ENCODE measurements at places on chromosomes 3 and 15.

DNA sequence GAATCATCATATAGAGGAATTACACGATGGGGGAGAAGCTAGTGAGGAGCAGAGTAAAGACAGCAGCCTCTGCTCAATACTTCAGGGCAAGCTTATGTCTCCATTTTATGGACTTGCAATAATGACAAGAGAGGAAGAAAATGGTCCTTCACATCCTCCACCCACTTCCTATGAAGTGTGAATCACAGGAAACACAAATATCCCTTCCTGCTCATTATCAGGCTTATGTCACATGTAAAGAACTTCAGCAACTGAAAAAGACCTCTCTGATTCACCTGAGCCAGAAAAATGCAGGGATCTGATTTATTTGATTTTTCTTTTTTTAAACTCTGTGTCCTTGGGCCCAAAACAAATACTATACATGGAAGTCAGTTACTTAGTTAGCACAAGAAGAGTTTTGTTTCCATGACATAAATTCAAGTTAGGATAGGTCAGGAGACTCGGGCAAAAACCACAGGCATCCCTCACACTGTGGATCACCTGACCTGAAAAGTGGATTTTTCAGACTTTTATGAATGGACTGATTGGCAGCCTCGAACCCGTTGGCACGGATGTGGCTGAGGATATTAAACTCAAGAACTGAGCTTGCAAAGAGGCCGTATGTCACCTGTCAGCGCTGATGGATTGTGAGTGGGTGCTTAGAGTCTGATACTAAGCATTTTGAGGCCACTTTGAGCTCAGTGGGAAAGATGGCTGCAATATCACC, 620.8 kb upstream of the MDFIC2 start:
- DNase-seq: no peak

GRCh38 chr15:67941648-67942310, 101.9 kb upstream of the RNU6-1 start:
- DNase-seq: no peak

- no peak for DNase-seq
Observed at GRCh38 chr15:69600556-69601085, 148.0 kb downstream of the RPLP1 start.

- DNase-seq: no peak
Observed at GRCh38 chr3:105564546-105565288, 198.0 kb downstream of the ALCAM start.

GRCh38 chr15:82642656-82643055, 4.5 kb downstream of the CPEB1 start:
- no peak for DNase-seq

DNA sequence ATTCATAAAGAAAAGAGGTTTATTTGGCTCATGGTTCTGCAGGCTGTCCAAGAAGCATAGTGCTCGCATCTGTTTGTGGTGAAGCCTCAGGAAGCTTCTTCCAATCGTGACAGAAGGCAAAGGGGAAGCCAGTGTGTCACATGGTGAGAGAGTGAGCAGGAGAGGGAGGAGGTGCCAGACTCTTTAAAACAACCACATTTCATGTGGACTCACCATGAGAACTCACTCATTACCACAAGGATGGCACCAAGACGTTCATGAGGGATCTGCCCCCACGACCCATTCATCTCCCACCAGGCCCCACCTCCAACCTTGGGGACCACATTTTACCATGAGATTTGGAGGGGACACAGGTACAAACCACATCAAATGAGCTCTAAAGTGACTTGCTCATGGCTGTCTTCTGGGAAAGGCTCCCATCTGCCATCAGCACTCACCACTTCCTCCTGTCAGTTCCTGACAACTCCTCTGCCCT, 327.3 kb upstream of the TLE3 start:
- no peak for DNase-seq

GRCh38 chr3:69058947-69059224, 6.8 kb upstream of the TMF1 start:
- DNase-seq: no peak

GRCh38 chr15:70343961-70344621, 246.4 kb upstream of the TLE3 start:
- no peak for DNase-seq

DNA sequence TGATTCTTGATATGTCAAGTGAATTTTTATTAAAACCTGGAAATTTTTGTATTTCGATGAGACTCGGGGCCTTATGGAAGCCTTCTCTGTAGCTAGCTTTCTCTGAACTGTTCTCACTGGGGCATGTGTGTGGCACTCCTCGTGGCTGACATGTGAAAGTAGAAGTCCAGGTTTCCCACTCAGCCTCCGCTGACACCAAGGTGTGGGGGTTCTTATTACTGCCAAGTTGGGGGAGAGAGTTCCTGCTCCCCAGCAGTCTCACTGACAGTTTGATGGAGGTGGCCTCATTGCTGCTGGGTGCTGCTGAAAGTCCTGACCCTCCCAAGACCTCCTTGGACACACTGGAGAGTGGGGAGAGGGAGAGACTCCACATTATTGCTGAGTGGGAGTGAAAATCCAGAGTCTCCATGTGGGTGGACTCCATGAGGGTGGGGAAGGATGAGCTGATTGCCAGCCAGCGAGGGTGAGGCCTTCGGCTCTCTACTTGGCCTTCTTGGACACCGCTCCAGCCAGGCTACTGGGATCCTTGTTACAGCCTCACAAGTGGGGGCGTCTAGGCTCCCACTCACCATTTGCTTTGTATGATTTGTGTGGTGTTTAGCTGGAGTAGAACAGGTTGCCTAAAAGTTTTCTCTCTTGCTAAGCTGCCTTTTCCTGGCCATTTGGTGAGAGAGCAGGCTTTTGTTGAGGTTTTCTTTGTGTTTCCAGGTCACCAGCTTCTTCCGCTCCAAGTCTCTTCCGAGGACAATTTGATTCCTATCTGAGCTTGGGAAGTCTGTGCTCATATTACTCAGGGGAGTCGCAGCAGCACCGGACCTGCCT, 64.1 kb downstream of the LSM3 start:
- DNase-seq: no peak

GRCh38 chr3:16146015-16146730, 28.3 kb upstream of the GALNT15 start:
- no peak for DNase-seq

DNA sequence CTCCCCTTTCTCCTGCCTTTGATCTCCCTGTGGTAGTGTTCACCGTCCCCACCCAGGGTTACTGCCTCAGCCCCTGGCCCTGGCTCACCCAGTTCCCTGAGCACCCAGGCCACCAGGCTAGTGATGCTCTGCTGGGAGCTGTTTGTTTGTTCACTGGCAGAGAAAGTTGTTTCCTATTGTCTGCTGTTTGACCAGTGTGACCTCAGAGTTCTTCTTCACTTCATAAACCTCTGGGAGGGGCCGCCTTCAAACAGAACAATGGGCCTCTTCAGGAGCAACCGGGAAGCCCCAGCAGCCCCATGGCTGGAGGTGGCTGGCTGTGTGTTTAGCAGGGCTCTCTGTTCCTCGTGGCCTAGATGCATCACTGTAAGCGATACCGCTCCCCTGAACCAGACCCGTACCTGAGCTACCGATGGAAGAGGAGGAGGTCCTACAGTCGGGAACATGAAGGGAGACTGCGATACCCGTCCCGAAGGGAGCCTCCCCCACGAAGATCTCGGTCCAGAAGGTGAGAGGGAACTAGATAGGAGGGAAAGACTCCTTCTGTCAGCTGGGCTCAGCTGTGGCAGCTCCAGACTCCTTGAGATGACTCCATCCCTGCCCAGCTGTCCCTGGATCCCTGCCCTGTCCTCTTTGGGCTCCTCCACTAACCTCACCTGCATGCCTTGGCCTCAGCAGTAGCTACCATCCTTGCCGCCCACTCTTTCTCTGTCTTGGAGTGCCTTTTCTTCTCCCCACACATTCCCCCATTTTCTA, 3.4 kb downstream of the CLK3 start:
- DNase-seq: peak; percentile 17

- DNase-seq: no peak
Observed at GRCh38 chr3:40623567-40623966, 98.8 kb downstream of the ZNF621 start.

- no peak for DNase-seq
Observed at GRCh38 chr3:172640751-172641150, 70.1 kb downstream of the NCEH1 start.

DNA sequence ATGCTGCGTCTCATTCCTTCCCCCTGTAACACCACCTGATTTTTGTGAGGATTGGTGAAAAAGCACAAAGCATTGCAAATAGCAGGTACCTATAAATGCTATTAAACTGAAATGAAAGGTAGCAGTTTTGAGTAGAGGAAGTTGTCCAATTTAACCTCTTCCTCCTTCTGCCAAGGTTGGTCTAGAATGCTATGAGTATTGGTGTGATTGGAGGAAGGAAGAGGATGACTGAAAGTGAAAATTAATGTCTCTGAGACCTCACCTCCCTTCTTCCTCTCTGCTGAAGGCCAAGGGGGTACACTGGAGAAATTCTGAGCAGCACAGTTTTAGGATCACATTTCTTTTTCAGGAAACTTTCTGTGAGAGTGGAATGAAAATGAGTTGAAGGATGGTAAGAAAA, 94.4 kb downstream of the DTWD1 start:
- DNase-seq: no peak

GRCh38 chr15:97009031-97009431, 678.5 kb downstream of the NR2F2 start:
- DNase-seq: no peak

DNA sequence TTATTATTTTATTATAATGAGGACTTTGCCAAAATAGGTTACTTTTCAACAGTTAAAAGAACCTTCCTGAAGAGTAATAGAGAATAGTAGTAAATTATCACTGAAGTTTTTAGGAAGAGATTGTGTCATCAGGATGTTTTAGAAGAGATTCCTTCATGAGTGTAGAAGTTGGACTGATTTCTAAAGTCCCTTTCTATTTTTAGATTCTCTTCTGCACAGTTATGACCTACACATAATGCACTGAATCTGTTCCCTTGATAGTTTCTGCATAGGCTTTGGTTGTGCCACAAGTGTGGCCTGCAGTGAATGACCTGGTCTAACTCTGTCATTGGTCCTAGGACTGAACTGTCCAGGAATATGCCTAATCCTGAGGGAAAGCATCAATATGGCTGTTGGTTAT, 23.9 kb downstream of the SLC35A5 start:
- no peak for DNase-seq

DNA sequence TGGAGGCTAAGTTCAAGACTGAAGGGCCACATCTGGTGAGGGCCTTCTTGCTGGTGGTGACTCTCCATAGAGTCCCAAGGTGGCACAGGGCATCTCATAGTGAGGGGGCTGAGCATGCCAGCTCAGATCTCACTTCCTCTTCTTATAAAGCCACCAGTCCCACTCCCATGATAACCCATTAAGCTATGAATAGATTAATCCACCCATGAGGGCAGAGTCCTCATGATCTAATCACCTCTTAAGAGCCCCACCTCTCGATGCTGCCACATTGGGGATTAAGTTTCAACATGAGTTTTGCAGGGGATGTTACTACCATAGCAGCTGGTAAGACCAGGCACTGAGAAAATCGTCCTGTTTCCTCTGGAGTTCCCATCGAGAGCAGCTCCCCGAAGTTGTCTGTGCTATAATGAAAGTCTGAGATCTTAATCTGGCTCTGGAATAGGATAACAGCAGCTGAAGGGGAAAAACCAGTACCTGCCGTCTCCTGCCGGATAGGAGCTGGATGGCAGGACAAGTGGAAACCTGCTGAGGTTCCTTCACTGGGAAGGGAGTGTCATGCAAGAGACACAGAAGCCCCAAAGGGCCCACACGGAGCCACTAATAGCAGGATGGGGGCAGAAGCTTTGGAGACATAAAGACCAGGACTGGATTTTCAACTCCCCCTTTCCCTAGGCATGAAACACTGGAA, 79.5 kb upstream of the EPHB3 start:
- no peak for DNase-seq

GRCh38 chr3:170010498-170010897, 27.3 kb upstream of the GPR160 start:
- no peak for DNase-seq

DNA sequence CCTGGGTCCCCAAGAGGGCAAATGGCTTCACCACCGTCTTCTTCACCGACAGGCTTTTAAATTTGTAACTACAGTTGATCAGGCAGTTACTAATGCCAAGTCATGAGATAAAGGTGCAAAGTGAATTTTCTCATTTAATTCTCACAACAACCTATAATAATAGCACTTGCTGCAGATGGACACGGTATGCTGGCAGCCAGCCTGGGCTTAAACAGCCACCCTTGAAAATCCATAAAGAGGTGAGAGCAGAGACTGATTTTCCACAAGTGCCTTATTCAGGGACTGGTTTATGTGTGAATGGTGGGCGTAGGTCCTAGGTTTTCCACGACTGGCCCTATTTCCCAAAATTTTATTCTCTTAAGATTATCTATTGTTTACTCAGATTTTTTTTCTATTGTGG, 117.8 kb downstream of the RAB11A start:
- DNase-seq: no peak

- peak; percentile 89 for DNase-seq
Observed at GRCh38 chr3:44685128-44685800, 27.2 kb upstream of the ZNF502 start.

GRCh38 chr15:100016632-100017031, 283.4 kb upstream of the LYSMD4 start:
- DNase-seq: no peak

DNA sequence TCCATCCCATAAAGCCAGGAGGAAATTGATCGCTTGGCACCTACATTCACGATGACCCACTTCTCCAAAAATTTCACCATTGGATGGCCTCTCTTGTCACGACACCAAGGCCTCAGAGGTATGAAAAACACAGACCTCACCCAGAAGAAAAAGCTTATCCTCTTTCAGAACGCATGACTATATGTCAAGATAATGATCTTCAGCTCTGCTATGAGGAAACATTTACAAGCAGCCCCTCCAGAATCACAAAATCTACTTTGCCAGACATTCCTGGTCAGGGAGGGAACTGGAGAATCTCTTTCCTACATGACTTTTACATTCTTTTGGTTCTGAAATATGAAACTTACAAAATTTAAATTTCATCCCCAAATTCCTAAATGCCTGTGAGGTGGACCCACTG, 122.7 kb downstream of the WNT5A start:
- no peak for DNase-seq

DNA sequence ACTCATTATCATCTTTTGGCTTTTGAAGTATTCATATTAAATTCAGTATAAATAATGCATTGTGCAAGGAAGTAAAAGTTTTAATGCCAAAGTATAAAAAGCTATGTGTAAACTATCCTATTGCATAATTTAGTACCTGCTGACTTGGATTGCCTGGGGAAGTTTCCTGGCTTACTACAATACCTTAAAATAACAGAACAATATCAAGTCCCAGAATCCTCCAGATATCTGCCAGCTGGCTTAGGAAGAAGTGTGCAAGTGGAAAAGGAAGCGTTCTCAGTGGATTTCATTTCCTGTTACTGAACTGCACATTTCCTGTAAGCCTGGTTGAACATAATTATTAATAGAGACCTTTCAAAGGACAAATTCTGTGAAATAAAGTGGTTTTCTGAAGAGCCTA, 236.7 kb downstream of the ADAMTSL3 start:
- DNase-seq: peak; percentile 73

DNA sequence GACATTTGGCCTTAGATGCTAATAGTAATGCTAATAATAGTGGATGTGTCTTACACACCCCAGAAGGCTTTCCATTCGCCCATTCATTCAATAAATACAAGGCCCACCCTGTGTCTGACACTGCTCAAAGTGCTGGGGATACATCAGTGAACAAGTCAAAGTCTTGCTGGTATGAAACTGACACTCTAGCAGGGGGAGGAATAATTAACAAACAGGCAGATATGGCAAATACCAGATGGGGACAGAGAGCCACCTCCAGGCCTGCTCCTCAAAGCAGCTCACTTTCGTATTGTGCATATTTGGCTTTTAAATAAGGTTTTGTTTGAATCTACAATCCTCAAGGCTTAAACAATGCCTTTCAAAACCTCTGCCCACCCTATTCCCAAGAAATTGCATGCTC, 28.3 kb upstream of the LYZL4 start:
- no peak for DNase-seq

- no peak for DNase-seq
Observed at GRCh38 chr3:117193390-117193789, 483.8 kb downstream of the TUSC7 start.

Measured in right hindlimb (tissue), 1 donor.